CD8-positive, alpha-beta memory T cell (primary cell): ENCODE measurements at places on chromosomes 16 and 17. TPM values are rescaled to one million over a fixed set of nuclear protein-coding genes. Genes with fewer than 3 reads are reported as not detected.
A peak's percentile ranks its signal among the peaks of the same experiment; 100 is the strongest.

CDT1 gene
- total RNA-seq, result 106 TPM

CCL16 gene
- total RNA-seq, result not detected

DNA sequence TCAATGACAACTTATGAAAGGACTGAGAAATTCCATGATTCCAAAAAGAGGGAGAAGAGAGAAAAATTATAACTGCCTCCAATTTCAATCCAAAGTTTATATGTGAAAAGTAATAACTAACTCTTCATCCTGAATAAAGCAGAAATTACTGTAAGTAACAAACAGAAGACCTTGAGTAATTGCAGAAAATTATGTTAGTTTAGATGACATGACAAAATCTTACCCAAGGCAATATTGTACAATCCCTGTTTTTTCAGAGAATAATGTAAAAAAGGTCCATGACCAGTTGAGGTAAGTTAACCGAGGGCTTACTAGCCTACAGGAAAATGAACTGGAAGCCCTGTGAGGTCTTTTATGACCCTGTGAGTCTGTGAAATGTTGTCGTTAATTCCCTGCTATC is 949.5 kb upstream of the SOX9 start:
- no peak for DNase-seq

GRCh38 chr17:78214016-78214705 is at the start of gene BIRC5:
Gene BIRC5 (plus strand): TSS chr17:78214253. CDS start chr17:78214317, 64 bp downstream.
- DNase-seq, result peak; percentile 83

- DNase-seq, result no peak
These were observed 87.5 kb upstream of the DNAH17 start for GRCh38 chr17:78664476-78665386.

GRCh38 chr17:75587675-75588595 is at the start of gene MYO15B:
Gene MYO15B (plus strand): TSS chr17:75587800. CDS start chr17:75588058, 258 bp downstream.
- DNase-seq, result peak; percentile 54

DNA sequence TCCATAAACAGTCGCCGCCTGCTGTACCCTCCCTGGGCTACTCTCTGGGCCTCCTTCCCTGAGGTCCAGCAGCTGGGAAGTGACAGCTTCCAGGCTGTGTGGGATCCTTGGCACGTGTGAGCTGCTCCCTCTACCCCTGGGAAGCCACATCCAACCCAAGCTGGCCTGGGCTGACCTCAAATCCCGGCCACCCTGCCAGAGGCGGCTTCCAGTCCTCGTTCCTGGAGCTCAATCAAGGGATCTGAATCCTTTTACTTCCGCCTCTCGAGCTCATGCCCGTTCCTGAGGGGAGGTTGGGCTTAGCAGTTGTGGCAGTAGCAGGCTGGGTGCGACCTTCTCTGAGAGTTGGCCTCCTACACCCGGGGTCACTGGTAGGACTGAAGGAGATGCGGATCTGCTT is 82.5 kb downstream of the NETO2 start:
- no peak for DNase-seq

- no peak for DNase-seq
These were observed 22.3 kb downstream of the UNC45B start for GRCh38 chr17:35169835-35170363.

DNA sequence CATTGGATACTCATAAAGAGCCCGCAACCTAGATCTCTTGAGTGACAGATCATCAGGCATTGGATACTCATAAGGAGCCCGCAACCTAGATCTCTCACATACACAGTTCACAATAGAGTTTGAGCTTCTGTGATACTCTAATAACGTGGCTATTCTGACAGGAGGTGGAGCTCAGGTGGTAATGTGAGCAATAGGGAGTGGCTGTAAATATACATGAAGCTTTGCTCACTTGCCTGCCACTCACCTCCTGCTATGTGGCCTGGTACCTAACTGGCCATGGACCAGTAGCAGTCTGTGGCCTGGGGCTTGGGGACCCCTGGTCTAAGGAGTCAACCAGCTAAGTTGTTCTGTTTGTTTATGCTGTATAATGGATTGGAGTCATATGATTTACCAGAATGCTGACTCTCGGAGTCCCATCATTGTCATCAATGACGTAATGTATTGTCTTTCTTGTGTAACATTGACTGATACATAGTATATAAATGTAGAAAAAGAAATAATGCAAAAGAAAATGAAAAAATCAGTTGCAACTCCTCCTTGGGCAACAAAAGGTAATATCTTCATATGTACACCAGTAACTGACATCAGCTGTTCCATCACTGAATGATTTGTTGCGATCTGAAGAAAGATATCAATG is 17.5 kb downstream of the ABCA9 start:
- DNase-seq, result no peak

- DNase-seq, result no peak
These were observed 166.9 kb downstream of the C16orf95 start for GRCh38 chr16:87150262-87150661.

GRCh38 chr17:4722678-4723240 is 8.5 kb upstream of the MED11 start:
- no peak for DNase-seq

- DNase-seq, result no peak
These were observed 58.3 kb downstream of the STH start for GRCh38 chr17:46057366-46057765.

GRCh38 chr17:80612997-80613731 is 68.5 kb downstream of the RPTOR start:
- DNase-seq, result no peak
